ENCODE measurements at places on chromosomes 4 and X. TPM values are rescaled to one million over a fixed set of nuclear protein-coding genes. Genes with fewer than 3 reads are reported as not detected.

MND1 gene
- total RNA-seq: 15.0 TPM

CCKAR gene
- total RNA-seq: not detected

PRPS2 gene
- 41.7 TPM for total RNA-seq

ZRSR2 gene
- total RNA-seq: 2.1 TPM

PDZD11 gene
- total RNA-seq: 58.0 TPM

SERPINA7 gene
- not detected for total RNA-seq

DMP1 gene
- not detected for total RNA-seq

ARR3 gene
- total RNA-seq: not detected
